ENCODE measurements at places on chromosomes 11 and 22.
A peak's percentile ranks its signal among the peaks of the same experiment; 100 is the strongest.

DNA sequence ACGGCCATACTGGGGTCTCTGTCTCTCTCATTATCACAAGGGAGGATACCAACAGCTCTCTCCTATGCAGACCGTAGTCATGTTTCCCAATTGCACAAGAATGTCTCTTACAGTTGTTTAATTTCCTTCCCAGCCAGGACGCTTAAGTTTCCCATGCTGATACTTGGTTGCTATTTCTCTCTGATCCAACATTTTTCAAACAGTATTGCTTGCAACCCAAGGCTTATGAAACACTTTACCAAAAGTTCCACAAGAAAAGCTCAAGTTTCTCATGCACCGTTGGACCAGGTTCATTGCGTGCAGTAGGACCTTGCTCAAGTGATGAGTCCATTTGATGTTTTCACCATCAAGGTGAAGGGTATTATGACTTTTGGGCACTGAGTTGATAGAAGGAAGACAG is 46.6 kb downstream of the GGTLC2 start:
- DNase-seq, result no peak

- DNase-seq, result peak; percentile 41
These were observed 49.3 kb downstream of the WT1 start for GRCh38 chr11:32385998-32386397.

GRCh38 chr11:134574947-134575346 is 162.9 kb upstream of the B3GAT1 start:
- DNase-seq, result no peak

- no peak for DNase-seq
These were observed 36.3 kb downstream of the HORMAD2 start for GRCh38 chr22:30116362-30117117.

- no peak for DNase-seq
These were observed 223.2 kb downstream of the BLID start for GRCh38 chr11:121892863-121893262.

- no peak for DNase-seq
These were observed 87.1 kb upstream of the RAG2 start for GRCh38 chr11:36684840-36685801.

DNA sequence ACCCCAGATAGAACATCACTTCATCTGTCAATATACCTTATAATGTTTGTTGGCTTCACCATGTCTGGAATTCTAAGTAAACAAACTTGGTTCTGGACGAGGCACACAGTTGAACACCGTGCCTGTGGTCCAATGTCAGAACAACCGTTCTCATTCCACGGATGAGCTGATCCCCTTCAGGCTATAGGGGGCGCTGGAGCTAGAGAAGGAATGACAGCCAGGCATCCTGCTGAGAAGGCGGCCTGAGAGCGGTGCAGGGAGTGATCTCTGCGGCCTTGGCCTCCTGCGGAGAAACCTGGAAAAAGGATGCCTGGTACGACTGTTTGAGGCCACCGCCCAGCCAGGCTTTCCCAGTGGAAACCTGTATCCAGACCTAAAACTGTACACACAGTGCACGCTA is 48.7 kb downstream of the FDX1 start:
- DNase-seq, result no peak

GRCh38 chr22:37607010-37607934 is 1.4 kb upstream of the GGA1 start:
- DNase-seq, result peak; percentile 99

- no peak for DNase-seq
These were observed 450.0 kb upstream of the CCDC179 start for GRCh38 chr11:23310276-23310675.

GRCh38 chr22:22070371-22070824 is 87.8 kb upstream of the TOP3B start:
- DNase-seq, result no peak

DNA sequence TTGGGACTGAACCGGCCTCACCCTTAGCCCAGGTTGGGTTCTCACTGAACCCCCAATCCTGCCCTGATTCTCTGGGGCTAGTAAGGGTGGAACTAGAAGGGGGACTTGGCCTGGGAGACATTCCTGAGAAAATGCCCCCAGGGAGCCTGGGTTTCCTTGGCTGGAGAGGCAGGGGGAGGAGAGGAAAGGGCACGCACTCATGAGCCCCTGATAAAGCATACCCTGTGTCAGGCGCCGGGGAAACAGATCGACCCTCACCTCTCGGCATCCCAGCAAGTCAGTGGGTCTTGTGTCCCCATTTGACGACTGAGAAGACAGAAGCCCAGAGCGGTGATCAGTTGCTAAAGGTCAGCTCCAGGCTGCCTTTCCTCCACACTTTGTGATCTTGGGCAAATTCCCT is 47.7 kb upstream of the RTL6 start:
- no peak for DNase-seq

GRCh38 chr11:11427140-11427539 is 74.1 kb upstream of the CSNK2A3 start:
- DNase-seq, result no peak

DNA sequence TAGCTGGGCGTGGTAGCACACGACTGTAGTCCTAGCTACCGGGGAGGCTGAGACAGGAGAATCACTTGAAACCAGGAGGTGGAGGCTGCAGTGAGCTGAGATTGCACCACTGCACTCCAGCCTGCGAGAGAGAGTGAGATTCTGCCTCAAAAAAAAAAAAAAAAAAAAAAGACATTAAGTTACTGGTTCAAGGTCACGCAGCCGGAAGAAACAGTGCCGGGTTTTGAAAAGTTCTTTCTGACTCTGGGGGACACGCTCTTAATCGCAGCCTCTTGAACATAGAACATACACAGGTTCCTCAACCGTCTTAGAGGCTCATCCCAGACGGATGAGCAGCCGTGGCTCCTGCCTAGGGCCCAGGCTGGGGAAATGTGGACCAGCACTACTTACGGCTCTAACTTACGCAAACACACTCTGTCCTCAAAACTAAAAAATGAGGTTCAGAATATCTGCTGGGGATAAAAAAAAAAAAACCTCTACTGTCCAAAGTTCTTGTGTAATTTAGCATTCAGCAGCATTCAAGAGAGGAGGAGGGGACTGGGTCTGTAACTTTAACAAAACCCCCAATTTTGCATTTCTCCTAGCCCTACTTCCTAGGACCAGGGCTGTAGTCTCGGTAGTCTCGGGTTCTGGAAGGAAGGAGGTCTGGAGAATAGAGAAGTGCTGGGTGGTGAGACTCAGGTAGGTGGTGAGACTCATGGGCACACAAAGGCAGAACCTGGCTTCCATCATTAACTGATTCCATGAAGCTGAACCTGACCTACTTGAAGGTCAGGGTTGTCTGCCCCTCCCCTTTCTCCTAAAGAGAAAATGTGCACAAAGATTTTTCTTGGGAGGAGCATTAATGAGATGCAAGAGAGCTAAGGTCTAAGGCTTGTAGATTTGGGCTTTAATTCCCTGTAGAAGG is 6.0 kb downstream of the SPTBN2 start:
- no peak for DNase-seq

GRCh38 chr11:64520013-64520412 is 71.0 kb upstream of the SLC22A12 start:
- DNase-seq, result no peak

DNA sequence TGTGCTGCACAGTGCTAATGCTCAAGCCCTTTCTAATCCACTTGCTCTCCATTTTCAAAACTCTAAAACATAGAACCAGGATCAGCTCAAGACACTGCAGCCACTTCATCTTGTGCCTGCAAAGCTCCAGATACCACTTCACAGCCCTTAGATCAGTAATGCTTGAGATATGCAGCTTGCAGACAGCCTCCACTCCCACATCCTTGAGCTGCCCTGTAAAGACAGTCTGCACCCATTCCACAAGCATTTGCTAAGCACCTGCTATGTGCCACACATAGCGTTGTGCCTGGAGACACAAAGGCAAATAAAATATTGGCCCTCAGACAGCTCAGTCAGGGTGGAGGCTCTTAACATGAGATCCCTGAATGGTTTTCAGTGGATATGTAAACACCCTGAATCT is 192.5 kb upstream of the SNX19 start:
- no peak for DNase-seq

DNA sequence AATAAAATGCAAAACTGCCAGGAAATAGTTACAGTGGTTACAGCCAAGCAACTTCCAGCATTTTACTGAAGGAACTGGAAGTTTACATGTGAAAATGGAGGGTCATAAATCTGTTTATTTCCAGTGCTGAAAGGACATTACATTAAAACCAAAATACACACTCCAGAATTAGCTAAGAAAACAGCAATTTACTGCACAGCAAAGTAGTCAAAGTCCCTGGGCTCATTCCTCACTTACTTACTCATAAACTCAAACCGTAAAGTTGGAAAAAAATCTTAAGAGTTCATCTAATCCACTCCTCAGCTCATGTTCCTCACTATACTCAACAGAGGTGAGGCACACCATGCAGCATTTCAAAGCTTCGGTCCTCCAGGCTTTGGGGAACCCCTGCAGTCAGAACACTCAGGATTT is 17.4 kb downstream of the CTSC start:
- DNase-seq, result no peak

DNA sequence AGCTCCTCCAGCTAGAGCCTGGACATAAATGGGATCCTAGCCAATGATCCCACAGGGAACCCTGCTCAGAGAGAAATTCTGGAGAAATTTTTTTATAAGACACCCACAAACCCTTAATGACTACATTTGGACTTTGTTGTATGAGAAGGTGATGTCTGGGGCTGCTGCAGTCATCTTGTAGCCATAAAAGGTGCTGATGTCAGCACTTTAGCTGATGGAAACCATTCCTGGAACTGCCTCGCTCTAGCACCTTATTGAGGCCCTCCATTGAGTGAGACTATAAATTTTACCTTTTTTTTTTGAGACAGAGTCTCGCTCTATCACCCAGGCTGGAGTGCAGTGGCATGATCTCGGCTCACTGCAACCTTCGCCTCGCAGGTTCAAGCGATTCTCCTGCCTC is 610.7 kb downstream of the OPCML start:
- no peak for DNase-seq

DNA sequence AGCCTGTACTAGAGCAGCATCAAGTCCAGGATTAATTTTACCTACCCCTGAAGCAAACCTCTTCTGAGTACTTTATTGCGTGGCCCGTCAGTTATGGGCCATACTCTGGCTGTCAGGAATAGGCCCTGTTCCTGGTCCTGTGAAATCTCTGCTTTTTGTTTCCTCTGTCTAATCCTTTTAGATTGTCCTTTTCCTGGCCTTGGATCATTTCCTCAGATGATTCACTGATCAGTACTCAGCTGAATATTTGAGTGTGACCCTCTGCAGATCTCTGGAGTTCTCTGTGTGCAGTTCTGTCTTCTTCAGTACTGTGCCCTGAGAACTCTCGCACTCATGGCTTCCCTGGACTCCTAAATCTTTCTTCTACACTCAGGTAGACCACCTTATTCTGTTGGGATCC is 123.5 kb downstream of the UVRAG start:
- DNase-seq, result no peak

- DNase-seq, result no peak
These were observed 3.5 kb downstream of the MUC5B start for GRCh38 chr11:1226226-1226985.

DNA sequence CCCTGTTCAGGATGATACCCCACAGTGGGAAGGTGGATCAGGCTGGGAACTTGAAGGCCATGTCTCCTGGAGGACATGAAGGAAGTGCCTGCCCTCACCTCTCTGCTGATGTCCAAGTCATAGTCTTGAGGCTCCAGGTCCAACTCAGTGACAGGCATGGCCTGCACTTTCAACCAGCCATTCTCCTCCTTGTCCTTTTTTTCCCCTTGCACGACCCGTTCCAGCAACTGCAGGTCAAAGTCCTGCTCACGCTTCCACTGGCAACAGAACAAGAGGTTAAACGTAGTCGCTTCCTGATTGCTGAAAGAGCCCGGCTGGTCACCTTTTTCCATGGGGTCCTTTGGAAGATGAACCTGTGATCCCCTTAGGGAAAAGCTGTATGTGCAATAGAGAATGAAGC is 47.7 kb downstream of the C11orf58 start:
- no peak for DNase-seq

DNA sequence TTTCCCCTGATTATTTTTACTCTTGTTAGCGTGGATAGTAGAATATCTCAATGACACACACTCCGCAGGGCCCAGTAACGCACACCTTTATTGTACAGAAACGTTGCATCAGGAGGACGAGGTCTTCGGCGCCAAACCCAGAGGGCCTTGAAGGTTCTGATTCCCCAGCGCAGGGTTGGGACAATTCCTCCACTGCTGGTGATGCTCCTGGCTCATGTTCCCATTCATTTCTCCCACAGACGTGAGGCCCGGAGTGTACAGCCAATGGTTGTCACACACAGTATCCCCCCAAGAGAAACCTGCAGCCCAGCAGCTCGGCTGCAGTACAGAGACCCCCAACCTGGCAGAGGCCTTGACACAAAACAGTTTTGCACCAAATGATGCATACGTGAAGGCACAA is 6.1 kb upstream of the ANO1 start:
- no peak for DNase-seq

- DNase-seq, result no peak
These were observed 148.7 kb upstream of the TIMP3 start for GRCh38 chr22:32652645-32653270.

GRCh38 chr11:104525416-104525815 is 361.5 kb upstream of the PDGFD start:
- DNase-seq, result no peak

- DNase-seq, result no peak
These were observed 7.4 kb downstream of the RAB38 start for GRCh38 chr11:88167853-88168252.

- DNase-seq, result peak; percentile 81
These were observed 114.0 kb downstream of the ABTB2 start for GRCh38 chr11:34243600-34244464.

DNA sequence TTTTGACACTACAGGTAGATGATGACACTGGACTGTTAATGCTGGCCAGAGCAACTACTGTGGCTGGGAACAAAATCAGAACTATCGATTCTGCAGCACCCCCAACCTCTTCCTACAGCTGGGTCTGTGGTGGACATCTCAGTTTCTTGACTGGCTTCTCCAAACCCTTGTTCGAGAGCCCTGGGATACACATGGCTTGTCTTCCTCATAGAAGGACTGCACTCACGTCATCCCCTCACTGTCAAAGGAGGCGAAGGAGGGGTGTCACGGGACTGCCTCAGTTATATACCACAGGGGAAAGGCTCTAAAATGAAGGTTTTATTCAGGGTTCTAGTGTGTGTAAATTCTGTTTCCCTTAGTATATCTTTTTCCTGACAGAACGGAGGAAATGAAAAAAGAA is 44.9 kb downstream of the PITPNB start:
- no peak for DNase-seq

Data from Calu3 (cell line).